ENCODE measurements at places on chromosomes 3 and 15.

- no peak for DNase-seq
- no peak overlapping the region for H3K27ac ChIP-seq
- H3K4me1 ChIP-seq: peaks cover 50% of the 10 kb centered on the region
- no peaks in the 10 kb centered on the region for H3K27me3 ChIP-seq
- peaks cover 16% of the 10 kb centered on the region for H3K36me3 ChIP-seq
Observed at GRCh38 chr3:170367797-170368196, 10.3 kb downstream of the SKIL start.

DNA sequence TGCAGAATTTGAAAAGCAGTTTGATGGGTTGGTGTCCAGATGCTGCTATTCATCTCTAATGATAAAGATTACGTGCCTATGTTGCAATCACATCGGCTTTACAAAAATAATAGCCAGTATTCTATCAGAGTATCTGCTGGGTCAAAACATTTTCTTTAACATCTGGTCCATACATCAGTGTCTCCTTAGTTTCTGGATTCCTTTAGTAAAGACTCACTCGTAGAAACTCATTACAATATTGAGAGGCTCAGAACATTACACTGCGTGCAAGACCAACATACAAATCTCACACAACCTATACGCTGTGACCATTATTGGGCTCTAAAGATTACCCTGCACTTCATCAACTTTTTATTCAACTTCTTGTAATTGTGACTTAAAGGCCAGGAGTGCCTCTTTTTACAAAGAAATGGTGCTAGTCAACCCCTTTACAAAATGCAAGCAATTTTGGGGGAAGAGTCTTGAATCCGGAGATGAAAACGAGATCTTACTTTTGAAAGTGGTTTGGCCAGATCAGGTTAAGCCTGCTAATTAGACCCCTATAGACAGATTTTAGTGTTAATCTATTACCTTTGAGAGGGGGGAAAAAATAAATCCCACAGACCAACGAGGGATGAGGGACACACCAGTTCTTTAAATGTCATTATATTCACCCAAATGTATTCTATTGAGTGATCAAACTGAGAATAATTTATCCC, 2.9 kb downstream of the TRA2B start:
- peaks cover 1% of the 10 kb centered on the region for H3K27me3 ChIP-seq
- no peak overlapping the region for H3K27ac ChIP-seq
- peak overlapping the region; percentile 41 for H3K4me3 ChIP-seq
- peak; percentile 31 for DNase-seq
- H3K36me3 ChIP-seq: peaks cover 4% of the 10 kb centered on the region

DNA sequence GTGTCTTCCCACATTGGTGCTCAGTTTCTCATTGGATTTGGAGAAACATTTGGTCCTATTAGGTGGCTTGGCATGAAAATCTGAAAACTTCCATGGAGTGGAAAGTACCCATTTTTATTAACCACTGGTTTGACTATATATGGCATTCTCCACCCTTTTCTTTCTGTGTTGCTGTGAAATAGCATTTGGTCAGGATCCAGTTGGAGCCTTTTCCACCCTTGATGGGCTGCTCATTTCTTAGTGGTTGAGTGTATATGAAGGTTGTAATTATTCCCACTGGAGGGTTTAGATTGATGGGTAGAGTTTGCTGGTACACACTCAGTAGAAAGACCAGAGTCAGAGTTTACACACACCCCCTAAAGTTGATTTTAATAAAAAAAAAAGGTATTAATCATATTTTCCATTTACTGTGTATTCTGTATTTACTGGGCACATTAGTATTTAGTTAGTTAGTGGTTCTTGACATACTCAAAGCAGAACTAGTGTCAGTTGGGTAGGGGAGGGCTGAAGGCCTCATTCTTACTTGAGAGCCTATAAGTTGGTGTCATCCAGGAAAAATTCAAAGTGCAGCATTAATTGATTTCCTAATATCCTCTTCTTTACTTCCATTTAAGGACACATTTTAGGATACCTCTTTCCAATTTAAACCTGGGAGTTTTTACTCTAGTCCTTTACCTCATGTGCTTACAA, 69.5 kb downstream of the FLNB start:
- no peak for DNase-seq
- H3K4me3 ChIP-seq: no peak overlapping the region
- peaks cover 22% of the 10 kb centered on the region for H3K36me3 ChIP-seq
- H3K4me1 ChIP-seq: peaks cover 42% of the 10 kb centered on the region
- H3K27ac ChIP-seq: no peak overlapping the region

DNA sequence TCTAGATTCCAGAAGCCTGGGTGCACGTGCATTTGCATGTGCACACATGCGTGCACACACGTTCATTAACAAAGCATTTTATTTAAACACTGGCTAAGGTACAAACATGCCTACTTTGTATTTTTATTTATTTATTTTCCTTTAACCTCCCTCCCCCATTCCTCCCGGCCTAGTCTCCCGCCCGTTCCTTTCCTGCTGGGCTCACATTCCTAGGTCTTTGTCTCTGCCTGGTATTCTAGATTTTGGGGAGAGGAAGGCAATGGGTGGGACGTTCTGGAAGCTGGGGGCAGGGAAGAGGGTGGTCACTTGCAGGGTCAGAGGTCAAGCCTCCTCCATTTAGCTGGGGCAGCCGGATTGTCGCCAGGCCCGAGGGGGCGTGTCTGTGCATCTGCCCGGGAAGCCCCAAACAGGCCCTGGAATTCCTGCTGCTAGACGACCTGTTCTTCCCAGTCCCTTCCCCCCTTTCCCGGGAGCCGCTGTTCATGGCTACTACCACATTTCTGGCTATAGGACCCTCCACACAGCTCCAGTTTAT, 51.8 kb downstream of the TRIM71 start:
- no peaks in the 10 kb centered on the region for H3K4me1 ChIP-seq
- no peak for DNase-seq
- H3K4me3 ChIP-seq: no peak overlapping the region
- H3K36me3 ChIP-seq: no peaks in the 10 kb centered on the region
- no peak overlapping the region for H3K27ac ChIP-seq

DNA sequence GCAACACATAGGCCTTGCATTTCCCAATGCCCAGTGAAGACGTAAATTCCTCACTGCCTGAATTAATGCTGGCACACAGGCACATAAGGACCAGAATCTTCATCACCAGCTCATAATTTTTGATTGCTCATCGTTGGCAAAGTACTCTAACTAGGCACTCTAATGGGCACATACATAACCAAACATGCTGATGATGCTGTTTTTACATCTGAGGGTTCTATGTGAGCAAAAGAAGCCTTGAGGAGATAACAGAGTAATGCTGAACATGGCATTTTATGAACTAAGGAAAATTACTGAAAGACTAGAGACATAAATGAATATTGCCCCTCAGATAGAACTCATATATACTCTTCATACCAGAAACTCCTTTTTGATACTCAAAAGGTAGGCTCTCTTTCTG, 387.4 kb downstream of the EPHA6 start:
- no peak overlapping the region for H3K27ac ChIP-seq
- H3K4me1 ChIP-seq: no peaks in the 10 kb centered on the region
- no peak overlapping the region for H3K4me3 ChIP-seq
- no peaks in the 10 kb centered on the region for H3K36me3 ChIP-seq
- H3K27me3 ChIP-seq: no peaks in the 10 kb centered on the region

DNA sequence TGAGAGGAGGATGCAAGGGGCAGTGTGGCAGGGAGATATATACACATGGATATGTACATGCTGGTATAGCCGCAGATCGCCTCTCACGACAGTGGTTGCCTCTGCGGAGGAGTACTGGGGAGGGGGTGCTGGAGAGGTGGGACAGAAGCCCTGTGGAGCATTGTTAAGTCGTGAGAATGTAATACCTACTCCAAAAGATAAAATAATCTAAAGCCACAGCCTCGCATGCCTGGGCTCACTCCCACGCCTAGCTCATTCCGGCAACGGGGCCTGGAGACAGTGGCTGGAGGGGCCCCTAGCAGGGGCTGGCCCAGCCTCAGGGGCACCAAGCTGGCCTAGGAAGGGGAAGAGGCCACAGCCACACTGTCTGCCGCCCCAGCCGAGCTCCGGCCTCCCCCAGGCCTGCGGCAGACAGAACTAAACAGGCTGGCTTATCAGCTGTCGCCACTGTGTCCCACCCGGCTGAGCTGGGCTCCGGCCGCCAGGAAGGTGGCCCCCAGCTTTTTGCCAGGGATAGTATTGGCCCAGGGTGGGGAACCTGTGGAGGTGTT, 65.1 kb upstream of the LCTL start:
- DNase-seq: no peak
- no peak overlapping the region for H3K4me3 ChIP-seq
- no peaks in the 10 kb centered on the region for H3K4me1 ChIP-seq
- no peaks in the 10 kb centered on the region for H3K36me3 ChIP-seq
- no peaks in the 10 kb centered on the region for H3K27me3 ChIP-seq
- no peak overlapping the region for H3K27ac ChIP-seq

DNA sequence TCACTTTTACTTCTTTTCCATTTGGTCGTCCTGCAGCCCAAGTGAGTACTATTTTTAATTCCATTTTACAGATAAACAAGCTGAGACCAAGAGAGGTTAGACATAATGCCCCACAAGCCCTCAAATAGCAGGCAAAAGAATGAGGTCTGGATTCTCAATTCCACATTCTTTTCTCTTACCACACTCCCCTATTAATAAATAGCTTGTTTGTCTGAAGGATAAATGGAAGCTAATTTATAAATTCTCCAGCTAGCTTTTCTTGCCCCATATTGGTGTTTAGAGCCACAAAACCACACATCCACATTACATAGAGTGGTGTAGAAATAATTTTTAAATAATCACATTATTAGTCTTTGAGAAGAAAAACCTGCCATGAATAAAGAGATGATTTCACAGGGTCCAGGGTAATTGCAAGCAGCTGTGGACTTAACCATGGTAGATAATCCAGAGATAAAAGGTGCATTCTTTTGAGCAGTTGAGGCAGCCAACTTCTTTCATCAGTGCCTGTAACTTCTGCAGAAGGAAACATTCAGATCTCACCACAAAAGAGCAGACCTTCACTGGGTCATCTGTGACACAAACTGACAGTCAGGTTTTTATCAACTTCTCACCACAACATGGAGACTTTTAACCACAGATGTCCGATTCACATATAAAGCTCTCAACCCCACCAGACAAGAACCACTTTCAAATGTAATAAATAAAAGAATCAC, 313.4 kb upstream of the STT3B start:
- H3K27me3 ChIP-seq: no peaks in the 10 kb centered on the region
- H3K36me3 ChIP-seq: no peaks in the 10 kb centered on the region
- no peak for DNase-seq
- no peak overlapping the region for H3K4me3 ChIP-seq

DNA sequence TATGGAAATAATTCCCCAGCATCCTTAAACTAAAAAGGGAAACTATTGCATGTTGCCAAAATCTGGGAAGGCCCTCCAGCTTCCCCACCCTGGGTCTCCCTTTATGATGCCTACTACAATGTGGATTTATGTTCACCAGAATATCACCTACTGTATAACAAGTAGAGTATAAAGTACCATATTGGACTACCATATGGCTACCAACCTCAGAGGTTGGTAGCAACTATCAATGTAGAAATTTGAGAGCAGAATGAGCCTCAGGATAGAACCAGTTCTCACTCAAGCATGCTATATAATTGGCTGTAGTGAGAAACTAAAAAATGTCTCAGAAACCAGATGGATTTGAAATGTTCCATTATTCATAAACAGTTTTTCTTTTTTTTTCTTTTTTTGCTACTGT, 918.4 kb downstream of the MCTP2 start:
- DNase-seq: no peak
- no peak overlapping the region for H3K27ac ChIP-seq
- H3K36me3 ChIP-seq: no peaks in the 10 kb centered on the region
- no peak overlapping the region for H3K4me3 ChIP-seq
- H3K27me3 ChIP-seq: no peaks in the 10 kb centered on the region
- no peaks in the 10 kb centered on the region for H3K4me1 ChIP-seq

GRCh38 chr3:132756108-132756650, 34.0 kb upstream of the NPHP3 start:
- DNase-seq: no peak
- no peak overlapping the region for H3K27ac ChIP-seq
- H3K27me3 ChIP-seq: no peaks in the 10 kb centered on the region
- H3K4me3 ChIP-seq: no peak overlapping the region
- H3K4me1 ChIP-seq: no peaks in the 10 kb centered on the region

DNA sequence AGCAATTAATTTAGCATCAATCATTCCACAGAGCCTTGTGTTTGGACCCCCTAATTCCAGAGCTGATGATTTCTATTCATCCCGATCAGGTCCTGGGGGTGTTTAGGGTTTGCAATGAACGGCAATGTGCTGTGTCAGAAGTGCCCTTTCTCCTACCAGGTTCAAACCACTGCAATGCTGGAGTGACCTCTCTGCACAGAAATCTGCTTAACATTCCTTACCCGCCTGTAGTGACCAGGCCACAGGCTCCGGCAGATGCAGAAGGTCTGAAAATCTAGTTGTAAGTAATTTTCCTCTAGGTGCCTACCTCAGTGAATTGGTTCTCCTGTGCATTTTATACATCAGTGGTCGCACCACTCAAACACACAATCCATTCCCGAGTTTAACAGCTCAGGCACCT, 725.3 kb upstream of the CFAP20DC start:
- no peaks in the 10 kb centered on the region for H3K36me3 ChIP-seq
- H3K27me3 ChIP-seq: no peaks in the 10 kb centered on the region
- H3K4me1 ChIP-seq: no peaks in the 10 kb centered on the region
- H3K4me3 ChIP-seq: no peak overlapping the region

DNA sequence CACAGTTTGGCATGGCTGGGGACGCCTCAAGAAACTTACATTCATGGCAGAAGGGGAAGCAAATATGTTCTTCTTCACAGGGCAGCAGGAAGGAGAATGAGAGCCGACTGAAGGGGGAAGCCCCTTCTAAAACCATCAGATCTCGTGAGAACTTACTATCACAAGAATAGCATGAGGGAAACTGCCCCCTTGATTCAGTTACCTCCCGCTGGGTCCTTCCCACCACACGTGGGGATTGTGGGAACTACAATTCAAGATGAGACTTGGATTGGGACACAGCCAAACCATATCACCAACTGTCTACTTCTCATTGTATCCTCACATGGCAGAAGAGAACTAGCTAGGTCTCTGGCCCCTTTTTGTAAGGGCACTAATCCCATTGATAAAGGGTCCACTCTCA, 30.5 kb downstream of the CCDC32 start:
- no peak overlapping the region for H3K27ac ChIP-seq
- no peak for DNase-seq
- H3K4me3 ChIP-seq: no peak overlapping the region
- H3K36me3 ChIP-seq: no peaks in the 10 kb centered on the region
- no peaks in the 10 kb centered on the region for H3K4me1 ChIP-seq

DNA sequence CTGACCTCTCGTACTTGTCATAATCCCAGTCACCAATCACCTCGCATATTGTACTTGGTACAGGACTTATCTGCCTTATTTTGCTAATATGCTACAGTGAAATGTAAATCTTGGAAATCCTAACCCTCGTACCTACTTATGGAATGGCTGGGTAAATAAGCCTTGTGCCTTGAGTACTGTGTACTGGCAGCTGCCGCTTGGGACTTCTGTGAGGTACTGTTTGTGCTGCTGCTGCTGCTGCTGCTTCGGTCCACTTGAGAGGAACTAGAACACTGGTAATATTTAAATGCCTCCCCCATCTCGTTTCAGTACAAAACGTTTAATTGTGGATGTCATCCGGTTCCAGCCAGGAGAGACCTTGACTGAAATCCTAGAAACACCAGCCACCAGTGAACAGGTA, 42.5 kb upstream of the CRTC3 start:
- H3K27me3 ChIP-seq: no peaks in the 10 kb centered on the region
- peaks cover 39% of the 10 kb centered on the region for H3K36me3 ChIP-seq
- no peak overlapping the region for H3K27ac ChIP-seq
- DNase-seq: no peak

- no peaks in the 10 kb centered on the region for H3K27me3 ChIP-seq
- H3K27ac ChIP-seq: no peak overlapping the region
- H3K4me1 ChIP-seq: no peaks in the 10 kb centered on the region
- no peak overlapping the region for H3K4me3 ChIP-seq
Observed at GRCh38 chr3:71486831-71487230, 96.7 kb downstream of the FOXP1 start.
